GM23338 (cell line): ENCODE measurements at places on chromosomes 4 and X. TPM values are rescaled to one million over a fixed set of nuclear protein-coding genes. Genes with fewer than 3 reads are reported as not detected.

GRCh38 chrX:64338296-64338695, 57.0 kb downstream of the MTMR8 start:
- no peak for DNase-seq
- H3K36me3 ChIP-seq = no peaks in the 10 kb centered on the region
- no peaks in the 10 kb centered on the region for H3K4me1 ChIP-seq
- no peak overlapping the region for H3K27ac ChIP-seq

The HPGD gene
- 4.1 and 9.1 TPM in 2 replicates for total RNA-seq

DNA sequence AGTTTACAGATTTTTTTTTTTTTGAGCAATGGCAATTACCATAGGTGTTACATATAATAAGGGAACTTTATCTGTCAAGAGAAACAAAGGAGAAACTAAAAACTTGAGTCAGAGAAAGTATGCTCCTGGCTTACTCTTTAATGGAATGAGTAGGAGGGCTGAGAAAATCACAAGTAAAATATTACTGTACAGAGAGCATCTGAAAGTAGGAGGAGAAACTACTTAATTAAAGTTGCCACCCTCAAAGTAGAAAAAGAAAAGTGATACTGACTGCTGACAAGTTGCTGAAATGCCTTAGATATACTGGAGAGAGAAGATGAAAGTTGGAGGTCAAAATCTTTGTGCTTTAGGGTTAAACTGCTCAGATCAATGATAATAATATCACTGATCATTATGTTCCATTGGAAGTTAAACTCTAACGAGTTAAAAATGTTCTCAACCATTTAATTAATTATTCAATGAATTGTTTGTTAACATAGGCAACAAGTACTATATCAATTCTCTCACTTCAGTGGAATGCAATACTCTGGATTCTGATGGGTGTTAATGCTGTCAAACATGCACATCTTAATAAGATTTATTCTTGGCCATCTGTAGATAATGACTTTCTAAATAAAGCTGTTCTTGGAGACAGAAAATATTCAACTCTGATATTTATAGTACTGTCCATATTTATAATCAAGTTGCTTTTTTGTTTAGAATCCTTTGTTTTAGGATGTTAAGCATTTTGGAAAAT, 61.2 kb upstream of the CAMK2D start:
- no peak for DNase-seq
- H3K4me1 ChIP-seq = no peaks in the 10 kb centered on the region
- no peak overlapping the region for H3K4me3 ChIP-seq
- H3K27me3 ChIP-seq = no peaks in the 10 kb centered on the region
- no peaks in the 10 kb centered on the region for H3K36me3 ChIP-seq
- no peak overlapping the region for H3K27ac ChIP-seq

- H3K27me3 ChIP-seq = no peaks in the 10 kb centered on the region
- no peaks in the 10 kb centered on the region for H3K36me3 ChIP-seq
- H3K27ac ChIP-seq = no peak overlapping the region
- no peaks in the 10 kb centered on the region; the same call in 1 of the 2 replicates for H3K4me1 ChIP-seq
- DNase-seq = no peak
- no peak overlapping the region for H3K4me3 ChIP-seq
Observed at GRCh38 chr4:147944249-147944648, 212.4 kb downstream of the ARHGAP10 start.

The SLC6A14 gene
- not detected in 2 replicates for total RNA-seq

DNA sequence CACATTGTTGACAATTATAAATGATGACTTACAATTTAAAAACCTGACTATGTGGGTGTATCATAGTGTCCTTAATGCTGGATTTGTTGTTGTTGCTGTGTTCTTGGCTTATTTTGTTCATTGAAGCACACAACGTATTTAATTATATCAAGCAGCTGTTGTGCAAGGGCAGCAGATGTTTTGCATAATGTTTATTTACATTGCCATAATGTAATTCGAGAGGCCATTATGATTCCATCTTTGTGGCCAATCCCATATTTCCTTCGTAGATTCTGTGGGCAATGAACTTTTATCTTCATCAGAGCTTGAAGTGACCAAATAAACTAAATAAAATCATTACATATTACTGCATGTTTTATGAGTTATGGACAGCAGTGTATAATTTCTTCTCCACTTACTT, 422.6 kb upstream of the GALNTL6 start:
- no peak for DNase-seq
- no peak overlapping the region for H3K4me3 ChIP-seq
- H3K27ac ChIP-seq = no peak overlapping the region
- H3K4me1 ChIP-seq = no peaks in the 10 kb centered on the region

DNA sequence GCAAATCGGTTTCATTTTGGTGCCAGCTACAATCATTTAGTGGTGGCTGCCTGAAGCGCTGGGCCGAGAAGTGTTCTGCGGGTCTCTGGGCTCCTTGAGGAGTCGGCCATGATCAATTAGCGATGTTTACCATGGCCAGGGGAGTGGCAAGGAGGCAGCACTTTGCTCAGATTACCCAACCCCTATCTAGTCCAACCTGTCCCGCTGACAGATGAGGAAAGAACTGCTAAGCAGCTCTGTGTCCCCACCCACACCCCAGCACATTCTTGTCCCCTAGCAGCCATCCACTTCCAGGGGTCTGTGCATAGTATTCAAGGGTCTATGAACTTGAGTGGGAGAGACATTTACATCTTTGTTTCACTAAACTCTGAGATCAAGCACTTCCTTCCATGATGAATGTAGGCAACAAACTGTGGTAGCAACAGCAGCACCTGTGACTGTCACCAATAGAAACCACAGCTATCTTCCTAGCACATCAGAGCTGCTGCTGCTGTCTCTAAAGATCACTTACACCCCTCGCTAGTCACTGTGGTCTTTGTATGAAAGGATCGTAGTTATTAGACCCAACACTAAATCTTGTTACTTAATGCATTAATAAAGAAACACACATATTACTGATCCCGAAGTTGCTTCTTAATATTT, 331.6 kb downstream of the BCOR start:
- H3K4me3 ChIP-seq = no peak overlapping the region
- no peak for DNase-seq
- H3K27me3 ChIP-seq = no peaks in the 10 kb centered on the region
- no peak overlapping the region for H3K27ac ChIP-seq
- H3K36me3 ChIP-seq = no peaks in the 10 kb centered on the region
